ENCODE measurements at places on chromosomes 16 and 17.
A peak's percentile ranks its signal among the peaks of the same experiment; 100 is the strongest.

GRCh38 chr16:75326333-75326732, 74.9 kb upstream of the BCAR1 start:
- no peak for DNase-seq

- DNase-seq, result peak; percentile 24
Observed at GRCh38 chr17:57405491-57406072, 149.3 kb downstream of the MSI2 start.

GRCh38 chr16:693766-694165, 3.6 kb upstream of the WDR24 start:
- no peak for DNase-seq

DNA sequence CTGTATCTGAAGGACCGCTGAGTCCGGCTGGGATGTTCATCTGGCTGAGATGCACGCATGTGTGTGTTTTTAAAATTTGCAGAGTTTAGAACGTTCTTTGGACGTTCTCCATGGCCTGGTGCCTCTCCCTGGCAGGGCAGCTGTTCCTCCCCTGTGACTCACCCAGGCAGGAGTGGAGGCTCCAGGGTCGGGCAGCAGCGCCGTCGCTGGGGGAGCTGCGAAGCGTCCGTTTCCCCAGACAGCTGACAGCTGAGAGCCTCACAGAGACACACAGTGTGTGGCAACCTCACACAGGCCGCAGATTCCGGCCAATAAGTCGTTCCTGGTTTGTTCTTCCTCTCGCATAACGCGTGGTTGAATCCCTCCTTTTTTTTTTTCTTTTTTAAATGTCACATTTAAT, 80.6 kb downstream of the OR1D5 start:
- peak; percentile 52 for DNase-seq

DNA sequence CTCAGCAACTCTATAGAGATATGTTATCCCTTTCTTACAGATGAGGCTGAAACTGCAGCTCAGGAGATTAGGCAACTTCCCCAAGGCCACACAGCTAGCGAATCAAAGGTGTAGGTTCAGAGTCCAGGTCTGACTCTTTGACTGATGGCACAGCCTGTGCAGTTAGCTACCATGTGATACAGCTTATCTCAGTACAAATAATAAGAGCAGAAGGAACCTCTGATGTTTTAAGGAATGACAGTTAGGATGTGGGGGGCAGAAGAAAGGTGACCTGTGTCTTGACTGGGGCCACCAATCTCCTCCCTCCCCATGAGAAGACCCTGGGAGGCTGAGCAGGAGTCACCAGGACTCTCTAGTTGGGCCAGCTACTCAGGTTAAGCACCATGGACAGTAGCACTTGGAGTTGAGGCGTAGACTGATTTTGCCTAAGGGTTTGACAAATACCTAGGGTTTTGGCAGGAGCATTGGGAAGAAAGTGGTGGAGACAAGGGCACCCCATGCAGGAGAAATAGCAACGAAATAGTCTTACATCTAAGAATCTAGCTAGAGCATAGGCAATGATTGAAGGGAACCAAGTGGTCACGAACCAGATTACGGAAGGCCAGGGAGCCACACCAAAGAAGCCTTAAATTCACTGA, 22.8 kb upstream of the ACSM2B start:
- DNase-seq, result no peak

- no peak for DNase-seq
Observed at GRCh38 chr17:79728908-79729471, 1.8 kb upstream of the ENPP7 start.

DNA sequence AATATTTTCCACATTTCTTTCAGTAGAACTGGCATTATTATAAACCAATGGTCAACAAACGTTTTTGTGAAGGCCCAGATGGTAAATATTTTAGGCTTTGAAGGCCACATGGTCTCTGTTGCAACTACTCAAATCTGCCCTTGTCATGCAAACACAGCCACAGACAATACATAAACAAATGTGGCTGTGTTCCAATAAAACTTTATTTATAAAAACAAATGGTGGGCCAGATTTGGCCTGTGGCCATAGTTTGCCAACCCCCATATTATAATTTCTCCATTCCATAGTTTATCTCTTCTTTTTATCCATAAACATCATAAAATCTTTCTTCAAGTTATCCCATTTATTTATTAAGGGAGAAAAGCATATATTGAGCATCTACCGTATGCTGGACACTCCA, 98.8 kb downstream of the CDYL2 start:
- no peak for DNase-seq

DNA sequence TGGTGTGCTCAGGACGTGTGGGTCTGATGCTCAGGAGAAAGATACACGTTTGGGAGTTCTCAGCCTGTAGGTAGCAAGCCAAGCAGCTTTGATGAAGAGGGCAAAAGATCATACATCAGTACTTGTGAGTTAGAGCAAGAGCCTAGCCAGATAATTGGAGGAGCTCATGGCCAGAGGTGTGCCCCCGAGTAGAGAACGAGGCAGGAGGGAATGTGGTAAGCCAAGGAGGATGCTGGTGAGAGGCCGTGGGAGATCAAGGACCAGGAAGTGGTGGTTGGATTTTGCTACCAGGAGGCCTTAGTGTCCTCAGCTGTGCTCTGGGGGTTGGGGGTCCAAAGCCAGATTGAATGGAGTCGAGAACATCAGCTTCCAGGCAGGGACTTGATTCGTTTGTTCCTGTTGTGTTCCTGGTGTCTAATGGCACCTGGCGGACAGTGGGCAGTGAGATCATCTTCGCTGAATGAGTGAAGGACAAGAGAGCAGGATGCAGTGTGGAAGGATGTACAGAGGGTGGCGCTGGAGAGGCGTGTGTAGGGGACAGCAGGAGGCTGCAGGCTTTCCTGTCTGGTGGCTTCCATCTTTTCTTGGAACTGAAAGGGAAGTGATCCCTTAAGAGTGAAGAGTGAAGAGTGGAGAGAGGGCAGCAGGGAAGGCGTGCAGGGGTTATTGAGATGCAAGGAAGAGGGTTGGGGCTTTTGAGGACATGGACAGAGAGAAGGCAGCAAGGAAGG, 11.6 kb downstream of the FBXL19 start:
- peak; percentile 49 for DNase-seq

DNA sequence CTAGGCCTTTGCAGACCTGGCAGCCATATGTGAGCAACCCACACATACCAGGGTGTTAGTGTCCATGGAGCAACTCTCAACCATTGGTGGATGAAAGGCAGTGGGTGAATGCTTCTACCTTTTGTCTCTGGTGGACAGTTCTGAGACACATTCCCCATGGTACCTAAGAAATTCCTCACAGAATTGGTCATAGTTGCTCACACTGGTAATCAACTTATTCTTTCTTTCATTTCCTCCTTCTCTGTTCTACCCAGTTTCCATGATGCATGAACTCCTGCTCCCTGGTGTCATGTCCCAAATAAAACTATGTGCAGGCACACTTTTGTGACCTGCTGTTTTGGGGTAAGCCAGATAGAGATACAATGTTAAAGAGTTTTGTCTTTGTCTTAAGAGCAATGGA, 33.2 kb upstream of the MPHOSPH6 start:
- DNase-seq, result no peak

GRCh38 chr16:586645-587590, 2.9 kb upstream of the RAB40C start:
- no peak for DNase-seq

DNA sequence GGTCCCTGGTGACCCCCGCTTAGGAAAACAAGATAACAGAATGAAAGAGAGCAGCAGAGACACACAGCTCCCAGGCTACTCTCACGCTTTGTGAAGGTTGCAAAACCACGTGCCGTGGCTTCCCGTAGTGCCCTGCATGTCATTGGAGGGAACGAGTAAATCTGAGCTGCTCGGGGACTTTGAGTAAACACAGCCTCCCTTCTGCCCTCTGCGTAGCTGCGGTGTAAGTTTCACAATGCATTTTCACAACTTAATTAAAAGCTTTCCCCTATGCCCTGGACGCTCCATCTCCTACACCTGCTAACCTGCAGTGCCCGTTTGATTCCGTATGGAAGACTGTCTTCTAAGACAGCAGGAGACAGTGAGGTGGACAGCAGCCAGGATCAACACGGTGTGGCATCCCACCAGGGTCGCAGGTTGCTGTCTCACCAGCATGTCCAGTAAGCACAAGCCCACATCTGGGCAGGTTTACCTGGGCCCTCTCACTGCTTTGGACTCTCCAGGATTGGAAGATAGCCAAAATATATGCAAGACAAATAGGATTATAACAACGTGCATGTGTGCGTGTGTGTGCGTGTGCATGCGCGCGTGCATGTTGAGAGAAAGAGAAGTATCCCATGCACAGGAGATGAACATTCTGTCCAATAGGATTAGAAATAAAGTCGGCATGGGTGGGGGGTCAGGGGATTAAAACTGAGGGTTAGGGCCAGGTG, 116.4 kb upstream of the RCVRN start:
- no peak for DNase-seq

- peak; percentile 33 for DNase-seq
Observed at GRCh38 chr17:49035470-49036269, 38.5 kb downstream of the IGF2BP1 start.

DNA sequence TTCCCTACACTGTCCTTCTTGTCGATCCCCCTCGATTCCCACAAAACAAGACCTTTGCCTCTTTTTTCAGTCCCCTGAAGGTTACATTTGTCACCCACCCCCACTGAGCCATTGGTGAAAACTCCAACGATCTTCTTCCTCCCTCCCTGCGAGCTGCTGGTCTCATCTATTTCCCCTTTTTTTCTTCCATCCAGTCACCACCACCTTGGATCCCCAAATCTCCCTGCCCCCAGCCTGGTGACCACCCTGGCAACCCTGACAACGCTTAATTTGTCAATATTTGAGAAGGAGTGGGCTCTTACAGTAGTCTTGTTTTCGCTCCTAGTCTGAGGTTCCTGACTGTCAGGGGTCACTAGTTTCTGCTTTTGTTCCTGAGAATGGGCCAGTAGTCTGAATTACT, 62.9 kb downstream of the SMPD3 start:
- no peak for DNase-seq

DNA sequence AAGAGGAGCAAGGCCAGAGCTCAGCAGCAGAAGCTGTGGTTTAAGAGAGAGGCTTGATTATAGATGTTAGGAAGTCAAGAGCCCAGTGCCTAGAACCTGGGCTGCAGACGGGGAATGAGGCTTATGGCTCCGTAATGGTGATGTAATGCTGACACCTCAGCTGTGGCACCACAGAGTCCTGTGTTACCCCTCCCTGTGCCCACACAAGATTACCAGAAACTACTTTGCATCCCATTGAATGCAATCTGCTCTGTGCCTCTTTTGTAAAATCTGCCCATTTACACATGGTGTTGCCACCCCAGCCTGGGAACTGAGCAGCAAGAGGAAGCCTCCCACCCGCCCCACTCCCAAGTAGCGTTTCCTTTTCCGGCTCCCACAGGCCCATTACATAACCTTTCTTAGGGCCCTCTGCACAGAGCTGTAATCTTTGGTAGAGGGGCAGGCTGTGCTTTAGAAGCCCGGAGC, 57.0 kb downstream of the PITPNC1 start:
- peak; percentile 27 for DNase-seq

- DNase-seq, result no peak
Observed at GRCh38 chr17:77242118-77242851, 101.5 kb downstream of the SEC14L1 start.

GRCh38 chr17:1764284-1764683, 2.4 kb downstream of the SERPINF1 start:
- DNase-seq, result peak; percentile 70

GRCh38 chr17:45225051-45225700, 3.5 kb downstream of the FMNL1 start:
- no peak for DNase-seq

DNA sequence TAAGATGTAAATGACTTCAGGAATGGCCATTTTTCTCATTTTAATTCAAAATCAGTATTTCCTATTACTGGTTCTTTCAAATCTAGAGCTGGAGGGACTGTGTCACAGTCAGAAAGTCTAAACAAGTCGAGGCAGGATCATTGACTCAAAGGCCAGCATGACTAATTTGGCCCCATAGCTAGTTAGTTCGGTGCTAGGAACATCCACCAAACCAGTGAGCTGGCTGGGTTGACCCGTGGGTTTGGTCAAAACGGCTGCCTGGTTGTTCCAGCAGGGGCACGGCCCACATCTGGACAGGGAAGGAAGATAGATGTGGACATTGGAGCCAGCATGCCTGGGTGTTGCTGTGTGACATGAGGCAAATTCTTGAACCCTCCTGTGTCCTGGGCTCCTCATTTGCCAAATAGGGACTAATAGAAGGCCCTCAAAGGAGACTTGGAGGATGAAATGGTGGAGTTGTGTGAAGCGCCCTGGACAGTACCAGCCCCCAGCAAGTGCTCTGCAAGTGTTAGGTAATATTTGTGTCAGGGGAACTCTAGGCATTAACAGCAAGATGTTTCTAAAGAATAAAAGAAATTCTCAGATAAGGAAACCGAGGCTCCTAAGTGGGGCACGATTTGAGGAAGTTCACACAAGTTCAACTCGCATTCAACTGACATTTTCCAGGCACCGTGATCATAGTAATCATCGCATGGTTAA, 46.2 kb downstream of the MEOX1 start:
- DNase-seq, result no peak

GRCh38 chr16:74842413-74842812, 67.8 kb upstream of the FA2H start:
- no peak for DNase-seq

DNA sequence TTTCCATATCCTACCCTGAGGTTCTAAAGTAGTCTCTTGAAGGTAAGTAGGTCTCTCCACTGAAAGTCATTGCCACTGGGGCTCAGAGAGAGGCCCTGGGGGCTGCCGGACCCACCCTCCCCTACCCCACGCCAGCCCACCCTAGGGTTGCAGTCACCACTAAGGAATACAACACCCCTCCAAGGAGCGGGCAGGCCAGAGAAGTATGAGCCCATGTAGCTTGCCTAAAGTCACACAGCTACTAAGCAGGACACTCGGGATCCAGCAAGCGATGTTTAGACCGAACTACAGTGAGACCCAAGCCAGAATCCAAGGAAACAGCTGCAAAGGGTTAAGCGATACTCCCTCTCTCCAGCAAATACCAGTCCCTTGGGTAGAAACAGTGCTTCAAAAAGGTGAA, 27.0 kb downstream of the C16orf78 start:
- no peak for DNase-seq

DNA sequence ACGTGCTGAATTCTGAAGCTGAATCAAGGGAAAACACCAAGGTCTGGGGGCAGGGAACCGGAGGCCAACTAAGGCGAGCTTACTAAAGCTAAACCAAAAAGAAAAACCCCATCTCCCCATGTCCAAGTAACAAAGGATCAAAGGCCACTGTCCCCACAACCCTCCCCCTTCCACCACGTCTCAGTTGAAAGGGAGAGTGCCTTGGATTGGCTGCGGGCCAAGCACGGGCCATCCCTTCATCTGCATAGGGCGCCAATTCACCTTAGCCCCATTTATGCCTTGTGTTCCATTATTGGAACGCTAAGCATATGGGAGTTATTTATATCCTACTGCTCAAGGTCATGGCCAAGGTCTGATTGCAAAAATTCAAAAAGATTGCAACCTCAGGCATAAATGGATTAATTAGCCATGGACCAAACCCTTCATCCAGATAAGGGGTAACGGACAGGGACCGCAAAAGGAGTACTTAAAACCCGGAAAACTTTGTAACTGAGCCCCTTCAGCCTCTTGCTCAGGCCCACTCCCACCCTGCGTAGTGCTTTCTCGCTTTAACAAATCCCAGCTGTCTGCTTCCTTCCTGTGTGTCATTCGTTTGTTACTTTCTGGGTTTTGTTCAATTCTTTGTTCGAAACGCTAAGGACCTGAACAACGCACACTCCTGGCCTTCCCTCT, 740 bp upstream of the ATP6V0D1 start:
- DNase-seq, result no peak

- DNase-seq, result no peak
Observed at GRCh38 chr17:41621916-41622315, 2.5 kb downstream of the KRT17 start.
